ENCODE measurements at places on chromosomes 1 and 21.

GRCh38 chr1:238777551-238777950, 608.8 kb upstream of the CHRM3 start:
- DNase-seq, result no peak

GRCh38 chr1:94418664-94419655, 771 bp downstream of the ABCD3 start:
- DNase-seq, result no peak

DNA sequence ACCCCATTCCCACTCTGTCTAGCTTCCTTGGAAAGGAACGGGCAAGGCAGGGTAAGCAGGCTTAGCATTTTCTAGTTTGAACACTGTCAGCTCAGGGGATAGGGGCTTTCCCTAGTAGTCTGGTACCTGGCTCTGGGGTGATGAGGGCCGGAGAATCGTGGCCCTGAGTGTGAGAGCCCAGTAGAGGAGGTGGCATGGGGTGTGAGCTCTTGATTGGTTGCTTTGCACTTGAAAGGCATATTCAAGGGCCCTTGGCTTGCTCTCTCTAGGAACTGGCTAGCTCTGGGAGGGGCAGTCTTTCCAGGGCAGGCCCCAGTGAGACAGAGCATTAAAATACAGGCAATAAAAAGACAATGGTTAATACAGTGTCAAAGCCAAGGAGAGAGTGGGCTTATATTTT, 10.8 kb upstream of the EXTL1 start:
- DNase-seq, result no peak

GRCh38 chr1:178367151-178367550, 129.6 kb downstream of the CLEC20A start:
- no peak for DNase-seq

DNA sequence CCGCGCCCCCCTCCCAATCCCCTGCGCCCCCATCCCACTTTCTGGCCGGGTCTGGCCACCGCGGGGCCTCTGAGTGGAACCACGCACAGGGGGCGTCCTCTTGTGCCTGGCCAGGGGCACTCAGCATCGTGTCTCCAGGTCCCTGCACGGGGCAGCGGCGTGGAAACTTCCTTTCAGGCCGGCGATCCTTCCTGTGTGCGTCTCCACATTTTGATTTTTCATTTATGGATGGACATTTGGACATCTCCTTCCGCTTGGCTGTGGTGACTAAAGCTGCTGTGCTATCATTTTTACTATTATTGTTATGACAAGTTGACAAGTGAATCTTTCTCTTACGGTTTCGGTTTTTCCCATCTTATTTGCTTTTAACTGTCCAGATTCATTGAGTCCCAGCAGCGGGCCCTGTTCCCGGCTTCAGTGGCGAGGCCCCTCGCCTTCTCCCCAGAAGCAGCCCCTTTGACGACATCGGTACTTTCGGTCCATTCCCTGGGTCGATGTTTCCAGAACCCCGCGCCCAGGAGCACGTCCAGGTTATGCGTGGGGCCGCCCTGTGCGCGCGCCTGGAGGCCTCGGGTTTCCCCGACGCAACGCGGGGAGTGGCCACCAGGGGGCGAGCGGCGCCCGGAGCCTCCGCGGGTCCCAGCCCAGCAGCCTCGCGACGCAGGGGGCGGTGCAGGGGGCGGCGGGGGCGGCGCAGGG, 12.4 kb upstream of the SLC19A1 start:
- DNase-seq, result peak; percentile 23

DNA sequence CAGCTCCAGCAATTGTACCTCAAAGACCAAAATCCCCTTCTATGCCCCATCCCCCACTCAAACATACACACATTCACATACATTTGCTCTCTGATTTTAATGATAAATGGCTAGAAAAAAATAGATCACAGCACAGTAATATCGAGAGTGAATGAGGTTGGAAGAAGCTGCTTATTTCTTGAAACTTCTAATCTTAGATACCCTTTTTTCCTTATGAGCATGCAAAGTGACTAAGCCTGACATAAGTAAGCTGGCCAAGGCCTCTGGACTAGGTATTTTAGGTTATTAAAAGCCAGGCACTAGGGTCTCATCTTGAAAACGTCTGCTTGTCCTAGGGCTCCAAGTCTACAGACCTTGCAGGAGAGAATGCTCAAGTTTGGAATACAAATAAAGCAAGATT, 133.6 kb downstream of the TGFBR3 start:
- DNase-seq, result peak; percentile 62

DNA sequence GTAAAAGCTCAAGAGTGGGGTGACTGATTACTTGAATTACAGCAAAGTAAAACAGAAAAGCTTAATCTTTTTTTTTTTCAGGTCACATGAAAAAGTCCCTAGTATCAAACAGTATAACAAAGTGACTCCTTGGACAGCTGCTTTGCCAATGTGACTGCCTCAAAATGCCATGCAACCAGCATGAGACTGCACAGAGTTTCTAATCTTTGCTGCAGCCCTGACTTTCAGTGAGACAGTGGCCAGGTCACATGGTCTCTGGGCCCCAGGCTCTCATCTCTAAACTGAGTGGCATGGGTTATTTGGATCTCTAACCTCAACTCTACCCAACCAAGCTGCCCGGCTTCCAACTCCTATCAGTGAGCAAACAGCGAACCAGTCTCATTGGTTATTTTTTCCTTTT, 169.0 kb downstream of the VAV3 start:
- no peak for DNase-seq

- DNase-seq, result no peak
Measured at GRCh38 chr1:207284209-207284897, 37.1 kb upstream of the CD55 start.

DNA sequence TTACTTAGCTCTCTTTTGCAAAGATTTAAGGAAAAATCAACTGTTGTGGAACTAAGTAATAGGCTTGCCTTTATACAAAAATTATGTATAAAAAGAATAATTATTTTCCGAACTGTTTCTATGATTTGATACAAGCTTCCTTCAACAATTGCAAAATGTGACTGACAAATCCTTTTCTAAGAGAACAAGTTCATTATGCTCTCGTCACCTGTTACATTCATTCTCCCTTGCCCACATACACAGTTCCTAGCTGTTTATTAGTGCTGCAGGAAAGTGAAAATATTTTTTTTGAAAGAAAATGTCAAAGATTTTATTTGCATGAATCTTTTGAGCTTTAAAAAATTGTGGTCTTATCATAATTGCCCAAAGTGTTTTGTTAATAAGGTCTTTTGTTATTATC, 466.2 kb downstream of the USP25 start:
- DNase-seq, result no peak

- DNase-seq, result no peak
Measured at GRCh38 chr1:12197483-12197880, 30.7 kb downstream of the TNFRSF1B start.

GRCh38 chr1:12376236-12377045, 146.6 kb downstream of the VPS13D start:
- no peak for DNase-seq

DNA sequence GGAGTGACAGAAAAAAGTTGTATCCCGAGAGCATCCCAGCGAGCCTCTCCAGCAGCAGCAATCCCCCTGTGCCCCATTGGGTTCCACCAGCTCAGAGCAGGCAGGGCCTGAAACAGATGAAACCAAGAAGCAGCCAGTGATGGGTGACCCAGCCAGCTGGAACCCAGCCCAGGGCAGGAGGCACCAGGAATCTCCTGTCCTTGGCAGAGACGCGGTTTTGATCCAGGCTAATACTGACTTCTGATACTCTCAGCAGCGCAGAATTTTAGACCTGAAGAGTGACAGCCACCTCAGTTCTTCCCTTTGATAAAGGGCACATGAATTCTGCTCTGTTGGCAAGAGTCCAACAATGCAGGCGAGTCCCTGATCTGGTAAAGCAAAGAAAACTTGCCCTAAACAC, 11.4 kb upstream of the OLIG1 start:
- DNase-seq, result no peak

DNA sequence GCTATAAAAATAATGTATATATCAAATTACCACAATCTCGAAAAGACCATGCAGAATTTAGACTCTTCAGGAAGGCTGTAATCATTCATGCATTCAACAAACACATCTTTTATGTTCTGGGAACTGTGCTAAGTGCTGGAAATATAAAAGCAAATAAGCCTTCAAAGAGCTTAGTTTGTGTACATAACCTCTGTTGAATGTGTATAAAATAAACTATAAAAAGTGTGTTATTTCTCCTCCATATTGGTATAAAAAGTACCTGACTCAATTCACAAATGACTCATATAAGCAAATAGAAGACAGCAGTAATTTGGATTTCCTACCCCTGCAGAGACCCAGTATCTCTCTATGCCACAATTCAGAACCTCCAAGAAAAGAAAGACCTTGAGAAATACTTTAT, 36.8 kb downstream of the RAB3GAP2 start:
- DNase-seq, result no peak

DNA sequence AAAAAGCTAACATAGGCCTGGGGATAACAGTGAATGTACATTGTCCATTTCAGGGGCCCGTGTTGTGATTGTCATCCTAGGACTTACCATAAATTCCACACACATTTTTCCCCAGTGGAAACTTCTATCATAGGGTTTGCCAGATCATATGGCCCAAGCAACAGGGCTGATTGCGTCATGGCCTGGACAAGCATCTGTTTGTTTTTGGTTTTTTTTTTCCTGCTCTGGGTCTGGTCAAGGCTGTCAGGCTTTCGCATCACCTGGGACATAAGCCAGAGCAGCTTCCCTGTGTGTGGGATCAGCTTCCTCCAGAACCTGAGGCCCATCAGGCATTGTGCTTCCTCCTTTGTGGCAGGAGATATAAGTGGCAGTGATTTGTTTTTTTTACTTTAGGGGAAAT, 598.5 kb upstream of the USP24 start:
- DNase-seq, result no peak

DNA sequence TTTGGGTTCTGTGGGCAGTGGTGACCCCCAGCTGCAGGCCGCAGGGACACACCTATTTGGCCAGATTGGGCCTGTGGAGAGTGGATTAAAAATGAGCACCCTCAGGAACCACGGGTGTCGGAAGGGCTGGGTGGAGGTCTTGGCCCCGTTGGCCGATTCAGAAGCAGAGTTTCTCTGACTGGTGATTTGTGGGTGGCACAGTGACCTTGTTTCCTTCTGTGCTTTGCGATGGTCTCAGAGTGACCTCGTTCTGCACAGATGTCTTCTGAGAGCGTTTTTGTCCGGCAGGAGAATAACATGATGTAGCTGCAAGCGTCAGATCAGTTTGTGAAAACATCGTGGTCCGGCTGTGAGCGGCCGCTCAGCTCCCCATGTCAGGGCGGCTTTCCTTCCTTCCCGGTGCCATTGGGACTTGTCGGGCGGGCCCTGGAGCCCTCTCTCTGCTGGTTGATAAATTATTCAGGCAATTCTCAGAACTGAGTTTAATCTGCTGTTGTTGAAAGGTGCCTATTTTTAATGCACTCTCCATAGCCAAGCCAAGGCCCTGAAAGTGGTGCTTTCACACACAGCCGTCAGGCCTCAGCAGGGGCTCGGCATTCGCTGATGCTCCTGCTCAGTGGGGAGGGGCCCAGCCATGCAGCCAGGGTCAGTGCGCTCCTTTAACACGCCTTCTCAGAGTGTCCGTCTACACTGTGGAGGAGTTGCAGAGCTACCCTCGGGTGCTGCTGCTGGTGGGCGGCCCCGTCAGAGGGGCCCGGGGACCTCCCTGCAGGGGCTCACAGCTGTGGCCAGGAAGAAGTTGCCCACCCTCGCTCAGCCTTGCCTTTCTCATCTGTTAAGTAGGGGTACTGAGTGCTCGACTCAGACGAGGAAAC, 26.8 kb downstream of the TRPM2 start:
- no peak for DNase-seq

- DNase-seq, result no peak
Measured at GRCh38 chr1:2271841-2272655, 43.9 kb downstream of the SKI start.

DNA sequence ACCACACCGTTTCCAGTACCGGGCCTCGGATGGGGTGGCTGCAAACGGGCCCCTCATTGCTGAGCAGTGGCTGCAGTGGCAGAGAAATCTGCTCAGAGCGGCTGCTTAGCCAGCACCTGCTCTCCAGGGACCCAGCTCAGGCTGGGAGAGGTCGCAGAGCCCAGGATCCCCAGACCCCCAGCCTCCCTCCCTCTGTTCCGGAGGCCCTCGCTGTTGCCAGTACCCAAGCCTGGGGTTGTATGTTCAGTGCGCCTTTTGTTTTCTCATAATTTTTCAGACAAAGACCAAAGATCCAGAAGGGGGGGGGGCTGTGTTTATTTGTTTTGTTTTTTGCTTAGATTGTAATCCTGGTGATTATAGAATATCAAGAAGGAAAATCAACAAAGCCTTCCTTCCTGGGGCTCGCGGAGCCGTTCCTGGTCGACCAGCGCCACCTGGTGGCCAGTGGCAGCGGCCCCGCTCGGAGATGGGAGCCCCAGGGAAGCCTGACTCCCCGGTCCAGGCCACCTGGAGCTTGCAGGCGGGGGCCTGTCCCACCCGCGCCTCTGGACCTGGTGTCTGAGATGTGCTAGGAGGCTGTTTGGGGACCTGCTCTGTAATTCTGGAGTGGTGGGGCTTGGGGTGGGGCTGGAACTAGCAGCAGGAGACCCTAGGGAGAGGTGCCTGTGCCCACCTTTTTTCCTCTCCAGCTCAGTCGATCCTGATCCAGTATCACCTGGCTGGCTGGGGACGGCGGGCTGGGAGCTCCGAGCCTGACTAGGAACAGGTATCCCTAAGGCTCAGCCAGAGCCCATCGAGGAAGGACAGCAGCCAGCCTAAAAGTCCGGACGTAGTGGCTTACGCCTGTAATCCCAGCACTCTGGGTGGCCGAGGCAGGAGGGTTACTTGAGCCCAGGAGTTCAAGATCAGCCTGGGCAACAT, 123.9 kb upstream of the VAMP3 start:
- no peak for DNase-seq

- DNase-seq, result no peak
Measured at GRCh38 chr1:57820356-57821095, 396.7 kb upstream of the DAB1 start.

DNA sequence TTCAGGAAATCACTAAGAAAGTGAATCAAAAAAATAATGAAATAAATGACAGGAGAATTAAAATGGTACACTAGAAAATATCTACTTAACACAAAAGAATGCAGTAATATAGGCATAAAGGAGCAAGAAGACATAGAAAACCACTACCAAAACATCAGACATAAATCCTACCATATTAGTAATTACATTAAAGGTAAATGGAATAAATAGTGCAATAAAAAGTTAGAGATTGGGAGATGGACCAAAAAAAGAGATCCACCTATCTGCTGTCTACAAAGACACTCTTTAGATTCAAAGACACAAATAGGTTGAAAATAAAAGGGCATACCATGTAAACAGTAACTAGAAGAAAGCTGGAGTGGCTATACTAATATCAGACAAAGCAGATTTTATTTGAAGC, 167.0 kb upstream of the SAMSN1 start:
- no peak for DNase-seq

DNA sequence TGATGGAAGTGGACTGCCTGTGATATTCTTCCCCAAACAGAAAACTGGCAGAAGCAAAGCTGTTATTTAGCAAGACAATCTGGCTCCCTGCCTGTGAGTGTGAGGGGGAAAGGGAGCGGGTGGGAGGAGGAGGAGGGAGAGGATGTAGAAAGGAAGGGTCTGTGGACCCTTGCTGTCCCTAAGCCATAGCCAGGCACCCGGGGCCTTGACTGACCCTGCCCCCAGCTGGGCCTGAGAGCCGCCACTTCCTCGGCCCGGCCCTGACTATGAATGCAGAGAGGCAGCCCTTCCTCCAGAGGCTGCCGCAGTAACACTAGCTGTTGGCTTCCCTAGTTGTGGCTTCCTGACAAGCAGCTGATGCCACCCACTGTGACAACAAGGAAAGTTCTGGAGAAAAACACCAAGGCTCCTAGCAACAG, 13.9 kb downstream of the PLA2G2F start:
- no peak for DNase-seq
